ENCODE measurements at places on chromosomes 11 and 22.

- no peak for DNase-seq
These were observed 38.0 kb downstream of the MYH9 start for GRCh38 chr22:36349726-36350125.

DNA sequence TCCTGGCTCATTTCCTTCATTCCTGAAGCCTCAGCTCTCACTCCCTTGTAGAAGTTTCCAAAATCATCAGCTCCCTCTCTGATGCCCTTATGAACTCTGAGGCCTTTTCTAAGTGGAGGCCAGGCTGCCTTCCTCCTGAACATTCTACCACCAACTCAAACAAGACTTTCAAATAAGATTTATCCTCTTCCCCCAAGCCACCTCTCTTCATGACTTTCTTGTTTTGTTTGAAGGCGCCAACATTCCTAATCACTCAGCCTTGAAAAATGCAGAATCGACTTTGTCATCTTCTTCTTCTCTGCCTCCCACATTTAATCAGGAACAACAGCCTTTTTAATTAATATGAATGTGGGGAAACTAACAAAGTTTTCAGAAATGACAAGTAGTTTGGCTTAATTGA is 927.9 kb downstream of the OPCML start:
- DNase-seq: no peak

GRCh38 chr11:20303391-20303965 is 60.0 kb upstream of the HTATIP2 start:
- DNase-seq: no peak

GRCh38 chr11:64638018-64638665 is 47.1 kb downstream of the SLC22A12 start:
- no peak for DNase-seq

DNA sequence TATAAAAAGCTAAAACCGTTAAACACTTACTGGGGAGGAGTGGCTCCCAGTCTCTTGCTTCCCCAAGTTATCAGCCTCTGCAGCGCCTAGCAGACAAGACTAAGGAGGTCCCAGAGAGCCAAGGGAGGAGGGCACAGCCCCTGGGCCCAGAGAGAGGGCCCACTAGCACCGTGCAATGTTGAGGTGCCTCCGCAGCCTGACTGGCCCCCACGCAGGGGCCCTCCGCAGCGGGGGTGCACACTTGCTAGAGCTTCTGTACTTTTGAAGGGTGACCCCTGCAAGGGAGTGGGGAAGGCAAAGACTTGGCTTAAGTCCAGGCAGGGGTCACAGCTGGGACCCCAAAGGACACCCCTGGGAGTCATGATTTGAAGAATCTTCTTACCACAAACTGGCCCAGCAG is 98.0 kb downstream of the ADAMTS15 start:
- DNase-seq: no peak

DNA sequence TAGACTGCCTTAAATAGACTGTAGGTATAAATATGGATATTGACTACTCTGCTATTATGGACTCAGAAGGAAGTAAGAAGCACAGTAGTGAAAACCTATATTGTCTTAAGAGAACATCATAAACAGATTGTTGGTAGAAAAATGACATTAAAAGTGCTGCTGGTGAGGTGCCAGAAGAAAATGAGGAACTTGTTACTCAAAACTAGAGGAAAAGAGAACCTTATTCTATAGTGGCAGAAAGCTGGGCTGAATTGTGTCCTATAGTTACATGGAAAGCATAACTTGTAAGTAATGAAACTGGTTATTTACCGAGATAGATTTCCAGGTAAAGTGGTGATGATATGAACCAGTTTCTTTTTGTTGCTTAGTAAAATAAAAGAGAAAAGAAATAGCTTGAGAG is 109.7 kb upstream of the CTSC start:
- no peak for DNase-seq

- DNase-seq: no peak
These were observed 265.4 kb downstream of the CADM1 start for GRCh38 chr11:115238791-115239190.

- DNase-seq: no peak
These were observed 57.7 kb downstream of the GAB2 start for GRCh38 chr11:78359921-78360320.

GRCh38 chr22:20582171-20582511 is 74.7 kb downstream of the MED15 start:
- no peak for DNase-seq

DNA sequence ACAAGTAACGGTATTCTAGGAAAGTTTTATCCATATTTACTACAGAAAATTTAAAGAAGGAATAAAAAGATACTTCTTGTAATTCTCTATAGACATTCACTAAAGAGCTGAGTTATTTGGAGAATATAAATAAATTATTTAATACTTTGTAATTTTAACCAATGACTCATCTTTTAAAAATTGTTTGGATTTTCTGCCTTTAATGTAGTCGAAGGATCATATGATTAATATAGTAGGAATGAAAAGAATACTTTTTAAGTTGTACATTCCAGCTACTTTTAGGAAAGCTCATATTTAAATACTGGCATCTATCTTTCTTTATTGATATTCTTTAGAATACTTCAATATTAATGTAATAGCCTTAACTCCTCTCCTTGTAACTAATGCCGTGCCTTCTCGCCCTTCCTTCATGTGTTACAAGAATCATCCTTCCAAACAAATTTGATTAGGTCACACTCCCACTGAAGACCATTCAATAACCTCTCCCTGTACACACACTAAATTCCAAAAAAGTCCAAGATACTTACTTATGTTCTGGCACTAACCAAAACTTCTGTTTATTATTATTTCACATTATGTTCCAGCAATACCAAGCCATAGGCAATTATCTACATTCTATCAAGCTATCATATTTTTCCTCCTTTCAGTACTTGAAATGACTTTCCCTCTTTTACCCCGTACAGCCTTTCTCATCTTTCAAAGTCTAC is 501.9 kb downstream of the CNTN5 start:
- DNase-seq: no peak

DNA sequence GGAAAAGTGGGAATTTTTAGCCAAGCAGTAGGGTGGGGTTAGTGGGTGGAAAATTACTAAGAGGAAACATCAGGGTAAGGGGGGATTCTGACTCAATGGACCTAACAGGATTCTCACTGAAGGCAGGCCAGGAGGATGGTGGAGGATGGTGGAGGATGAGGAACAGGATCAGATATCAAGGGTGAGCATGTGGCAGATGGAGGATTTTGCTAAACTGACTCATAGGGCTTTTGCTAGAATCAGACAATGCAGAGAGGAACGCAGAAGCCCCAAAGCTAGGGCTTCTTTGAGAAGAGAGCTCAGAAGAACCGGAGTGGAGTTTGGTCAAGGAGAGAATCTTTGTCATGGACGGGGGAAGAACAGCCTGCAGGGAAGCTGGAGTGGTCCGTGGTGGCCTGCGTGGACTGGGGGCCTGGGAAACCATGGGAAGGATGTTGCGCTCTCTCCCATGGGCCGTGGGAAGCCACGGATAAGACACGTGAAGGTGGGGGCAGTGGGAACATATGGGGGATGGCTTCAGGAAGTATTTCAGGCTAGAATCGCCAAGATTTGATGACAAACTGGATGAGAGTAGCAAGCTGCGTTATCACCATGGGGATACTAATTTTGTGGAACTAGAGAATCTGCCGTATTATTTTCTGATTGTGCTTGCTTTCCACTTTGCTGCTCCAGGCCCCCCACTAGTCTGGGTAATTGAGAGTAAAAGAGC is 165.2 kb downstream of the LDLRAD3 start:
- no peak for DNase-seq

DNA sequence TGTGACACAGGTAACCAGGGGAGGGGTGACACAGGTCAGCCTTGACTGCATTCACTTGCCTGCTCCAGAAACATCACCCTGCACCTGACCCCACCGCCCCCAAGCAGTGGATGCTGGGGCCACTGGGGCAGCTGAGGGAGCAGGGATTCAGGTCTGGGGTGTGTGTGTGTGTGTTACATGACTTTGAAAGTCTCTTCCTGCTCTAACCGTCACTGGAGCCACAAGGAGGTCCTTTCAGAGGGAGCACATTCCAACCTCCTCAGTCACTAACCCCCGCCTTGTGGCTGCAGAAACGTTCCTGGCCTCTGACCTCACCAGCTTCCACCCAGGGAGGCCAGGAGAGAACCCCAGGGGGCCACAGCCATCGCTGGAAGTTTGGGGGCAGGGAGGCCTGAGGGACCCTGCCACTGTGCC is 2.9 kb upstream of the FOSL1 start:
- DNase-seq: no peak

DNA sequence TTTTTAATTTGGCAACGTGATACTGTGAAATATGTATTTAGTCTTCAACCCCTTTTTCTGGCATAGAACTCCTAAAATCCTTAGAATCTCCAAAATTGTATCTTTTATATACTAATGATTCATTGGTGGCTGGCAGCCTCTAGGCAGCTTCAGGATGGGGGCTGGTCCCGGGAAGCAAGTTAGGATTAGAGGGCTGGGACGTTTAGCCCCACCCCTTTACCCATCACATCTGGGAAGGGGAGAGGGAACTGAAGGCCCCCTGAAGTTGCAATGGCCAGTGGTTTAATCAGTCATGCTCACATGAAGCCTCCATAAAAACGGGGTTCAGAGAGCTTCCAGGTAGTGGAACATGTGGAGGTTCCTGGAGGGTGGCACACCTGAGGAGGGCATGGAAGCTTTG is 7.1 kb downstream of the IL17RA start:
- DNase-seq: no peak

DNA sequence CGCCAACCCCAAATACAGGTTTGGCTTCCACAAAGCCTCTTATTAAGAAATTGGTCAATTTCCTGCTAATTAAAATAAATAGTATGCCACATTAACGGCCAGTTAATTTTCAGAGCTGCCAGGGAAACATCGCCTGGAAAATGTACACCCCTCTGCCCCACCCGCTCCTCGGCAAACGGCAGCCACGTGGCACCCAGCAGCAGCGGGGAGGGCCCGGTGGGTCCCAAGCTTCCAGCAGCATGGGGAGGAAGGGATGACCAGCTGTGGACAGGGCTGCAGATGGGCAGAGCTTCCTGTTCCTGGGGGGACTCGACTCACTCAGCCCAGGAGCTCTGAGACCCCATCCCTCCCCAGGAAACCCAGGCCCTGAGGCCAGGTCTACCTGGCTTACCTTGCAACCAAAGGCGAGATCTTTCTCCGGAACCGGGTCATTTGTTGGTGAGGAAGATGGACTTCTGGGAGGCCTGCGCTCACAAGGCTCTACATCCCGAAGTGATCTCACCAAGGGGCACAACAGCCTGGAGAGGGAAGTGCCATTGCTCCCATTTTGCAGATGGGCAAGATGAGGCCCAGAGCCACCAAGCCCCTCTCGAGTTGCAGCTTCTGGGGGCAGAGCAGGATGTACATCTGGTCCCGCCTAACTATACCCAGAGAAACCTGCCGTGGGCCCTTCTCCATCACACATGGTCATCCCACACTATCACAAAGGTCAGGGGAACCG is 68.3 kb downstream of the IGLL1 start:
- DNase-seq: no peak

DNA sequence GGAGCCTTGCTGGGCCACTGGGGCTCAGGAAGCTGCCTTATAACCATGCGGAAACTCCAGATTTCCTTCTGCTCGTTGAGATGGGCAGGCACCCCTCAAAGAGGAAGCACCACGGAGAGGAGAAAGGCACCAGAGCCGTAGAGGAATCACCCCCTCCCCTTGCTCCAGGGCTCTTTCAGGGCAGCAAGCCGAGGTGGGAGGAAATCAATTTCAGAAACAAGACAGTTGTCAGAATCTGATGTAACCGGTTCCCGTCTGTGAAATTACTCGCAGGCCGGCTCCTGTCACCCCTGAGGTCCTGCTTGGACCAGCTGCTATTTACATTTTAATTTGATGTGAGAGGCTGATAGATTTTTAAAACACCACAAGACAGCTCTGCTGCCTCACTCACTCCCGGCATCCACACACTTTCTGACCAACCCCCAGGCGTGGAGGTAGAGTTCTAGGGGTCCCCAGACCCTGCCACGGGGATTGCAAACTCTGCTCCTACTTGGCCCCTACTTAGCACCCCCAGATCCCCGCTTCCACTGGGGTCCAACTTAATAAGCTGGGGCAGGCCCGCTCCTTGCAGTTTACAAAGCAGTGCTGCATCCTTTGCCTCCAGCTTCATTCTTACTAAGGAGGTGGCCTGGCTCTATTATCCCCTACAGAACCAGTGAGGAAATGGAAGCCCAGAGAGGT is 162.5 kb downstream of the CEP164 start:
- DNase-seq: no peak

- no peak for DNase-seq
These were observed 83.1 kb upstream of the SLC5A12 start for GRCh38 chr11:26805001-26805400.

DNA sequence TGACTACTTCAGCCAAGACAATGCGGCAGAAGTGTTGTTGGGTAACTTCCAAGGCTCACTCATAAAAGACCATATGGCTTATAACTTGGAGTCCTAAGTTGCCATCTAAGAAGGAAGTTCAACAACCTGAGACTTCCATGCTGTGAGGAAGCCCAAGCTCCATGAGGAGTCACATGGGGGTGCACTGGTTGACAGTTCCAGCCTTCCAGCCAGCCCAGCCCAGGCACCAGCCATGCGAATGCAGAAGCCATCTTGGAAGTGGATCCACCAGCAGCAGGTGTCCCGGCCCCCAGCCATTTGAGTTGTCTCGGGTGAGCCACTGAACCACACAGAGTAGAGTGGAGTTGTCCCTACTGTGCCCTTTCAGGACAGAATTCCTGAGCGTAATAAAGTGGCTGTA is 32.8 kb upstream of the WNT7B start:
- no peak for DNase-seq

GRCh38 chr11:69427337-69427736 is 54.1 kb upstream of the LINC01488 start:
- DNase-seq: no peak

DNA sequence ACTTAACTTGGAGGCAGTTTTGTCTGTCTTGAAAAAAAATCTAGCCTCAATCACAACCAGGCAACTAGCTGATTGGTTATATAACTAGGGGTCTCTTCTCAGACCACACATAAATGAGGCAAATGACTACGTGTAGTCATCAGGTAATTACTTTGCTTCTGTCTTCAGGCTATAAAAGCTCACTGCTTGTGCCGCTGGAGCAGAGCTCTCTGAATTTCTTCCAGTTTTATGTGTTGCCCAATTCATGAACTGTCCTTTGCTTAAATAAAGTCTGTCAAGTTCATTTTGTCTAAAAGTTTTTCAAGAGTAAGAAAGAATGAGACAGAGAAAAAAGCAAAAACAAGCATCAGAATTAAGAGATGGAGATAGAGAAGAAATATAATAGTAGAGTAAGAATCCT is 93.4 kb downstream of the MUC15 start:
- no peak for DNase-seq

GRCh38 chr11:36976741-36977140 is 378.7 kb upstream of the RAG2 start:
- DNase-seq: no peak

Measured in stimulated activated CD4-positive, alpha-beta T cell treated with anti-CD3 and anti-CD28 coated beads, Interleukin-4, amount 100 ng/mL, for 24 hours (primary cell).